CD4-positive, alpha-beta T cell treated with Interleukin-2 at 100 ng/mL for 4 hours (primary cell): ENCODE measurements at places on chromosomes 11 and 22.
A peak's percentile ranks its signal among the peaks of the same experiment; 100 is the strongest.

DNA sequence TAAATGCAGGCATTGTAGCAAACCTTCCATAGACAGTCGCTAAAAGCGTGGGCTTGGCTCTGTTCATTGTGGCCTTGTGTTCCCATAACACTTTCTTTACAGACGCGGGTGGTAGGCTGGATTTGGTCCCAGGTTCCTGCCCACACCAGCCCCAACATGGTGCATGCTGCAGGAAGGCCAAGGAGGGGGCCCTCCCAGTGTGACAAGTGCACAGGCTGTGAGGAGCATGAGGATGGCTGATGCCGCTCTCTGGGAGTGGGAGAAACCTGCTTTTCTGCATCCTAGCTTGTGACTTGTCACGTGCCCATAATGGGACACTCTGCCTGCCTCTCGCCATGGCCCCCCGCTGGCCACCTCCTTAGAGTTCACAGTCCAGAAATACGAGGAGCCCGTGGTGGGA lies 161.8 kb upstream of the B3GAT1 start:
- no peak for DNase-seq

DNA sequence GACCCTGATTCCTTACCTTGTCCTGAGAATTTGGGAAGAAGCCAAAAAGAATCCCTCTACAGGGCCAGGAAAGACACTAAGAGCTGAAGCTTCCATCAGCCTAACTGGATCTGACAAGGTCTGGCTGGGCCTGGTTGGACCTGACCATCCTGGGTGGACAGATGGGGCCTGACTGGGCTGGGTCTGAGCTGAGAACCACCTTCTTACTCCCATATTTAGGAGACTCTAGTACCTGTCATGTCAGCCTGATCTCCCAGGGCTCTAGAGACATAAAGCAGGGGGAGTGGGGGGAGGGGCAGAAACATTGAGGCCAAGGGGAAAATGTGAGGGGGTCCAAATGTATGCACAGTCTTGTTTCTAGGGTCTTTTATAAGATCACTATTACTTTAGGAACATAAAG lies 129.9 kb downstream of the BUD13 start:
- no peak for DNase-seq

GRCh38 chr11:66333220-66333877 lies 2.9 kb downstream of the RIN1 start:
- DNase-seq = no peak

DNA sequence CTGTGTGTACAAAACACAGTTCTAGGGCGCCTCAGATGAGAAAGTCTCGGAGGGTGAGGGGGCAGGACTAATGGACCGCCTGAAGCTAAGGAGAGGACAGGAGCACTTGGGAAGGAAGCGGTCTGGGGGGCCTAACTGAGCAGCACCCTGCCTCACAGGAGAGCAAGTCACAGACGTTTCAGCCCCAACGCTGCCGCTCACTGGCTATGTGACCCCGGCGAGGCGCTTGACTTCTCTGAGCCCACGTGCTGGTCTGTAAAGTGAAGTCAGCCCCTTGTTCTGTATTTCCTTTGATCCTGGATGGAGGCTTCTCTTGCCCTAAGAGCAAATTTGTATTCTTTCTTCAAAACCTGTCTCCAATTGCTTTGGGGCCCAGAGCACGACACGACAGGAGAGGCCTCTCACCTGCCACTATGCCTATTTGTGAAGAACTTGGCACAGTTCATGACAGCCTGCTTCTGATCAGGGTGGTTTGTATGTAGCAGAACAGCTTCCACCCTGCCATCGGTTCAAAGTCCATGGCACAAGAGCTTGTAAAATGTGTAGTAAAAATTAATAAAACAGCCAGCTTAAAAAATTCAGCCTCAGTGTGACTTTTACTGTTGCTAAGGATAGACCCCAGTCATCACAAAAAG lies 59.1 kb downstream of the WNT11 start:
- no peak for DNase-seq

DNA sequence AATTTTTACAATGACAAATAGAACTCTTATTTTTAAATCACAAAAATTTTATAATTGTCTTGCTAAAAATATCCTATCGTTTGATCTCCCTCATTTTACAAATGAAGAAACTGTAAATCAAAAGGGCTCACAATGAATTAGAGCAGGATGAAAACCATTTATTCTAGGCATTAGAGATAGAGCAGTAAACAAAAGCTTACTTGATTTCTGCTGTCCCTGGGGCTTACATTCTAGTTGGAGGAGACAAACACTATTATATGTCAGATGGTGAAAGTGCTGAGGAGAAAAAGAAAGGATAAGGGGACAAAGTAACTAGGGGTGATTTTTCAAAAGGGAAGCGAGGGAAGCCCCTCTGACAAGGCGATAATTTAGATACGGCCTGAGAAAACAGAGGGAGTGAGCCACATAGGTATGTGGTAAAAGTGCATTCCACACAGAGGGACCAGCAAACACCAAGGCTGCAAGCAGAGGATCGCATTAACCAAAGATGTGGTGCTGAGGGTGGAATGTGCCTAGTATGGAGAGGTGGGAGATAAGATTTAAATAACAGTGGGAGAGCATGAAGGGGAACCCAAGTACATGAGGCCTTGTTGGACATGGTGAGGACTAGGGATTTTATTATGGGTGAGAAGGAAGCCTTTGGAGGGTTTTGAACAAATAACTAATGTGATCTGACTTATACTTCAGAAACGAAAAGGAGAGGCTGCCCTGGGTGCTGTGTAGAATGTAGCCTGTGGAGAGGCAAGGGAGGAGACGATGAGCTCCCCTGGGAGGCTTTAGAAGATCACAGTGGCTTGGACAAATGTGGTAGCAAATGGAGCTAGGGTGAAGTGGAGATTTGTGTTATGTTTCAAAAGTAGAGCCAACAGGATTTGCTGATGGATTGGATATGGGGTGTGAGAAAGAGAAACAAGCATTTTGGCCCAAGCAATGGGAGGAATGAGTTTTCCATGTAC lies 62.1 kb downstream of the PDHX start:
- DNase-seq = no peak

- no peak for DNase-seq
These were observed 350.8 kb downstream of the DLG2 start for GRCh38 chr11:85276332-85276731.

DNA sequence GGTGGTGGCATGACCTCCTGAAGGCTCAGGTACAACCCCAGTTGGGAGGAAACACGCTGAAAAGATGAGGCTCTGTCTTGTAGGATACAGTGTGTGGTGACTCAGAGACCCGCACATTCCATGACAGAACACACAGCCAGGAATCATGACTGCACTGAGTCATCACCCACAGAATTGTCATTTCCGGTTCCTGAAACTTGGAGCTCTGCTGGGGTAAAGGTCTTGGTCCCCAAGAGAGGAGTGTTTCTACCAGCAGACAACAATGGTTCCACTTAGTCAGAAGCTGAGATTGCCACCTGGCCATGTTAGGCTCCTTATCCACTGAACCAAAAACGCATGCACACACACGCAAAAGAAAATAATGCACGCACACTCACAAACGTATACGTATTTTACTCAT lies 31.5 kb upstream of the CYB5R3 start:
- no peak for DNase-seq

DNA sequence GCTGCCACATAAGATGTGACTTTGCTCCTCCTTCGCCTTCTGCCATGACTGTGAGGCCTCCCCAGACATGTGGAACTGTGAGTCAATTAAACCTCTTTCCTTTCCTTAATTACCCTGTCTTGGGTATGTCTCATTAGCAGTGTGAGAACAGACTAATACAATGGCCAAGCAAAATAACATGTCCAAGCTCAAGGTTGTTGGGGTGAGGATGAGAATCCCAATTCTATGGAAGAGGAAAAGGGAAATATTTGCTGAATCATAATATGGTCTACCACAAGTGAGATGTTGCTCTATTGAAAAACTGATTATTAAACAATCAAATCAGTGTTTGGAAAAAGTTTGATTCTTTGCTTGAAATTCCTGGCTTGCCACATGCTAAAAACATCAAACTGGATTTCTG lies 48.7 kb upstream of the LRRC4C start:
- DNase-seq = no peak

DNA sequence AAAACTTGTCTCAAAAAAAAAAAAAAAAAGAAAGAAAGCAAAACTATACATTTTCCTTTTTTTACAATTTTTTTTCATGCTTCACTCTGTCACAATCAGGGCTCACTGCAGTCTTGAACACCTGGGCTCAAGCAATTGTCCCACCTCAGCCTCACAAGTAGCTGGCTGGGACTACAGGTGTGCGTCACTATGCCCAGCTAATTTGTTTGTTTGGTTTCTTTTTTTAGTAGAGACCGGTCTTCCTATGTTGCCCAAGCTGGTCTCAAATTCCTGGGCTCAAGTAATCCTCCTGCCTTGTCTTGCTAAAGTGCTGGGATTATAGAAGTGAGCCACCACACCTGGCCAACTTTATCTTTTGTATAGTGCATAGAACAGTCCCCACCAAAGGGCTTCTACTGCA lies 15.0 kb upstream of the CXCR5 start:
- DNase-seq = no peak

DNA sequence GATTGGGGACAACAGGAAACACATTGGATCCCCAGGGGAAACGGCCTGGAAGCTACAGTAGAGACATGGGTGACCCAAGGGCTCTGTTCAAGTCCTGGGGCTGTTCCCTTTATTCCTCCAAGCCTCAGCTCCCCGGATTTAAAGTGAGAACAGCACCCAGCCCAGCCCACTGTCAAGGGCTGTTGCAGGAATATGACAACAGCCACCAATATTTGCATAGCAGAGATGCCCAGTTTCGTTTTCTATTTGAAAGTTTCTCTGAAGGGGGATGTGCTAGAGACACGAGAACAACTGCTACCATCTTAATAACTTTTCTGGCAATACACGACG lies 81.1 kb upstream of the WNT7B start:
- DNase-seq = peak; percentile 58

- no peak for DNase-seq
These were observed 74.7 kb downstream of the CHST1 start for GRCh38 chr11:45590743-45591142.

DNA sequence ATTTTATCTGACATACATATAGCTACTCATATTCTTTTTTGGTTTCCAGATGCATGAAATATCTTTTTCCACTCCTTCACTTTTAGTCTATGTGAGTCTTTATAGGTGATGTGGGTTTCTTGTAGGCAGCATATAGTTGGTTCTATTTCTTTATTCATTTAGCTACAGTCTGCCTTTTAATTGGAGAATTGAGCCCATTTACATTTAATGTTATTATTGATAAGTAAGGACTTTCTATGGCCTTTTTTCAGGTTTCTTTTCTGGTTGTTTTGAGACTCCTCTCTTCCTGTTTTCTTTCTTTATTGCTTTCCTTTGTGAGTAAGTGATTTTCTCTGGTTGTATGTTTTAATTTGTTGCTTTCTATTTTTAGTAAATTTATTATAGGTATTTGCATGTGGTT lies 27.2 kb downstream of the CNTF start:
- no peak for DNase-seq

DNA sequence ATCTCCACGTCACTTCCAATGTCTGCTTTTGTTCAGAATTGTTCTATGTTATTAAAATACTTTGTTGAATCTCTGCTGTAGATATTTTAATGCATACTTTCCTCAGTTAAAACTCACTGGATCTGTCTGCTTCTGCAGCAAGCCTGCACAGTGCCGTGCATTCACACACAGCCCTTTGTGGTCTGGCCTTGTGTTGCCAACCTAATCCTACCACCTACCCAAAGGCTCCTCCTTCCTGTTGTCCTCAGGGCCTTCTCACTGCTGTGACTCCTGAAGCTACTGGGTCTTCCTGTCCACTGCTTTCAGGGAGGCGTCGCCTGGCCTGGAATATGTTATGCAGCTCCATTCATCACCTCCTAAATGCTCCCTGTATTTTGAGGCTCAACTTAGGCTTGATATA lies 67.0 kb downstream of the PPP6R3 start:
- DNase-seq = no peak

DNA sequence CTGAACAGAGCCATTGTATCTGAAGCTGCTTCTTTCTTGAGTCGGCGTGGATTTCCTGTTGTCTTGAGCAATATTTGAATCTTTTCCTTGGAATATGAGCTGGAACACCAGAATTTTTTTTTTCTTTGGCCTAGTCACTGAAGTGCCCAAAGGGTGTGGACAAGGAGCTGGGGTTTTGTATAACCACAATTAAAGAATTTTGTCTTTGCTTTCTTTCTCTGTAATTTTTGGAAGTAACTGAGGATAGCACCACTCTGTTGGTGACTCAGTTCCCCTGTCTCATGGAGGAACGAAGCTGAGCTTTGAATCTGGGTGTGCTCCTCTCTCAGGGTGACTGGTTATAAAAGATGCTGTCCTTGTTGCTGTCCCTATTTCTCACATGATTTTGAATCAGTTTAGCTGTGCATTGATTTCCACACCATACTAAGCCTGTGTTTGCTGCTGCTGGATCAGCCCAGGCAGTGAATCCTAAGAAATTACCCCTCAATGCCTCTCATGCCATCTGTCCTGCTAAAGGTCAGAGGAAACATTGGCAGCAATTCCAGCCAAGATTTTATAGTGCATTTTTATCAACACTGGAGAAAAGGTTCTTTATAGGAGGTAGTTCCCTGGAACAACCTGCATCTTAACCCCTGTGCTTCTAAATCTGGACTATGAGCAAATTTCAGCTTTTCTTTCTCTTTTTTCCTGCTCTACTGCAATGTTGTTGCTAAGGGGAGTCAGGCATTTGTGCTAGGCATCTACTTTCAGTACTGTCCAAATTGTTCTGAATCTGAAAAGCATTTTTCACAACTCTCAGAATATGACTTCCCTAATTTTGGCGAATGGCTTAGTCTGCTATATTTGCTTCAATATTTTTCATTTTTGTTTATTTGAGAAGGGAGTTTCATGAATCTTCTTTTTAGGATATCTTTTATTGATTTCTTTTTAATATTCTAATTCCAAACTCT lies 540.8 kb downstream of the SOX6 start:
- DNase-seq = no peak

GRCh38 chr22:33803371-33804282 lies 116.6 kb downstream of the LARGE1 start:
- DNase-seq = no peak

DNA sequence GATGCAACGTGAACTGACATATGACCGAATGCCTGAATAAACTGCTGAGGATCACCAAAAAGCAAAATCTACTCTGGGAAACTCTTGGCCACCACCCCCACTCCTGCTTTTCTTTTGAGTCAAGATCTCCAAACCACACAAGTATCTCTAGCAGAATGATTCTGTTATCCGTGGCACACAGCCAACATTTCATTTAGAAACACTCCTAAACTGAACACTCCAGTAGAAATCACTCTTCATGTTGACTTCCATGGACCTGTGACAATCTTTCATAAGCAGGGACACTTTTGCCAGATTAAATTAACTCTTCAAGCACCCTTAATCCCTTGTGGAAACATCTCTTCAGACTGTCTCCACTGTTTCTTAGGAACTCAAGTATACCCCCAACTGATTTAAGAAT lies 44.4 kb downstream of the VSIG10L2 start:
- DNase-seq = no peak

- no peak for DNase-seq
These were observed 14.1 kb downstream of the HRAS start for GRCh38 chr11:521177-521688.
